ENCODE measurements at places on chromosomes 5 and 9. TPM values are rescaled to one million over a fixed set of nuclear protein-coding genes. Genes with fewer than 3 reads are reported as not detected.

The MYOT gene
- total RNA-seq, result not detected

The IFNK gene
- not detected for total RNA-seq

DNA sequence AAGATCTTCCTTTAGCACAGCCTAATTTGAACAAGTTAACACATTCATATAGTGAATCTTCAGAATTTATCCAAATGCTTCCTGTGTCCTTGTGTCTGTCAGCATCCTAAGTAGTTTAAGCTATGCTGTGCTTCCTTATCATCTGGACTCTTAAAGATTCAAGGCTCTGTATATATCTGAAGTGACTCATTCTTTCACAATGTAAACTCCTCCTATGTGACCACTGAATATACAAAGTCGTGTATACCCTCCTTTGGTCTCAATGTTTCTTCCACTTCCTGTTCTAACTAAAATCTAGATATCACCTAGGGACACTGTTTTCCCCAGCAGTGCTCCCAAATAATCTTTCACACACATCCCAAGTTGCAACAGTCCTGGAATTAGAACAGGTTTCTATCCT is 935.7 kb upstream of the NUDT12 start:
- DNase-seq, result no peak

DNA sequence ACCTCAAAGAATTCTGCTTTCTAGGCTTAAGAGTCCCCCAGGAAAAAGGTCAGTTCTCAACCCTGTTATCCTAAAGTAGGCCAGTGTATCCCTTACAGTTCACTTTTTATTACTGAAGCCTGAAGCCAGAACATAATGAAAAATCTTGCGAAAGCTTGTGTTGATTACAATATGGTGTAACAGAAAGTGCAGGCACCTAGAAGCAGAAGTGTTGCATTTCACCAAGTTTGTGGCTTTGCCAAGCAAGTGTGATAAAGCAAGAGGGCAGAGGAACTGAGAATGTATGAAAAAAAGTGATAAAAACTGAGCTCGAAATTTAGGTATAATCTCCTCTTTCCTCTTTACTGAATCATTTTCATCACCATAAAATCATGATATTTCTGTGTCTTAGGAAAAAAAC is 26.2 kb downstream of the AGTPBP1 start:
- DNase-seq, result peak; percentile 73
